ENCODE measurements at places on chromosomes 2 and 18.
A peak's percentile ranks its signal among the peaks of the same experiment; 100 is the strongest.

DNA sequence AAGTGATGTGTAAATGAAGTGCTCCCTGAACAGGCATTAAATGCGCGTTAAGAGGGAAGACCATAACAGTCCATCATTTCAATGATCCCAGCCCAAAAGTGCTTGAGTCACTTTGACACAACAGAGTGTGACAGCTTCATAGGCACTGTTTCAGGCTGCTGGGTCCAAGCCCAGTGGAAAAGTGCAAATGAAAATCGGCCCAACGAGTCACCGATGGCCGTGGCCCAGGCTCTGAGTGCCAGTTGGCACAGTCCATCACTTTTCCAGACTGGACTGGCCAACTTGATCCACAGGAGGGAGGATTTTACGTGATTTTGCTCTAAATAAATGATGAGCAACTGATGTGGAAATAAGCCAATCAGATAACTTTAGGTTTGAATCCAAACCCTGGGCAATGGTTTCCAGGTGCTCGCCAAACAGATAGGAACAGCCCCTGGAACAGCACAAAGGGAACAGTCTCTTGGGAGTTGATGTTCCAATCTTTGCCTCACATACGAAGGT is 114.0 kb downstream of the SP3 start:
- peak; percentile 80 for DNase-seq

- DNase-seq, result no peak
These were observed 347.7 kb downstream of the KIAA1328 start for GRCh38 chr18:37176621-37176934.

DNA sequence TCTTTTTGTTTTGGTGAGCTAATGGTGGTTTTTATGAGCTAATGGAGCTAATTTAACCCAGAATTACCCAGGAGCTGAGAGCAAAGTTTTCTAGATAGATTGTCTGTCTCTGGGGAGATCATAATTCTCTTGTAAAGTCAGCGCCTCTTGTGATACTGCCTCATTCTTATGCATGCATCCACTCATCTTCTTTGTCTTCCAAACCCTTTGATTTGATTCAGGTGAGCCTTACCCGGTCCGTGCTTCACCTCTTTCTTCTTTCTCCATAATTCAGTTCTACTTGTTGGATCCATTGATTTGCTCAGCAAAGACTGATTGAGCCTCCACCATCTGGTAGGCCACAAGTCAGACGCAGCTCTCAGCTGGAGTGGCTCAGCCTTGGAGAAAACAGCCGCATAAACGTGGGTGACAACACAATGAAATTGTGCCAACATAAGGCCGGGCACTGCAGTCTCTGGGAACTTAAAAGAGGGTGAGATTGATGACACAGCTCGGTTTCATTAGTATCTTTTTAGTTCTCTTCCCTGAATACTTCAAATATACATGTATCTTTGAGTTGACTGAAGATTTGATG is 158.5 kb upstream of the SH3BP4 start:
- DNase-seq, result no peak

DNA sequence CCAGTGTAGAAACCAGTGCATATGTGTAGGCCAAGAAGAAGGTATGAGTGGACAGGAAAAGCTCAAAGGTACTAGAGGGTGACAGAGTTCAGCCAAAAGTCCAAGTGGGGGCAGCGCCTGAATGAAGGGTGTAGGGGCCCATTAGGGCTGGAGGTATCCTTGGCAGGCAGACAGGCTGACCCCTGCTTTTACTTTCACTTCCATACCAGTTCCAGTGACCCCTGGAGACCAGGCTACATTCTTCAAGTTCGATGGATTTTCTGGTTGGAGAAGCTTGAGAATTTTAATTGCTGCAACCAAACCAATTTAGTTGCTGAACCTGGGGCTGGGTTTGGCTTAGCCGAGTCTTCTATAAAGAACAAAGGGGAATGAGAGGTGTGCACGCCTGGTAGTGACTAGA is 42.3 kb upstream of the MRPL33 start:
- DNase-seq, result no peak

GRCh38 chr2:77087987-77088414 is 434.2 kb downstream of the LRRTM4 start:
- no peak for DNase-seq

DNA sequence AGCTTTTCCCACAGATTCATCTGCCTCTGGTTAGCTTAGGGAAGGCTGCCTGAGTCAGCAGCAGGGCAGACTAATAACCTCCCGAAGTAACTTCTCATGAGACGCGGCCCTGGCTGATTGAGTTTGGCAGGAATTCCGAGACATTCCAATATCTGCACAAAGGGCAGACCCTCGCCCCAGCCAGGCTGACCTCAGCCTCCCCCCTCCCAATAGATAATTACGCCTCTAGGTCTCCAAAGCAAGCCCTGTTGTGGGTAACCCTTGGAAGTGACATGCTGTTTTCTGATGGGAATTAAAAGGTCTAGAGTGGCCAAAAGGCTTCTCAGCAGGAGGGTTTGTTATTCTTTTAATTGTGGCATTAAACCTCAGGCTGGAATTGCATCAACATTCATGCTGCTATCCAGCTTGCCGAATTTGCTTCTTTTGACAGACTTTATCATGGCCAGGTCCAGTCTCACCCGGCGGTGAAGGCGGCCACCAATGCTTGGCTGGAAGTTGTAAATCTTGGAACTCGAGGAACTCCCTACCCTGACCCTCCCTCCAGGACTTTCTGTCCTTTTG is 98.0 kb upstream of the SLC14A2 start:
- peak; percentile 49 for DNase-seq

DNA sequence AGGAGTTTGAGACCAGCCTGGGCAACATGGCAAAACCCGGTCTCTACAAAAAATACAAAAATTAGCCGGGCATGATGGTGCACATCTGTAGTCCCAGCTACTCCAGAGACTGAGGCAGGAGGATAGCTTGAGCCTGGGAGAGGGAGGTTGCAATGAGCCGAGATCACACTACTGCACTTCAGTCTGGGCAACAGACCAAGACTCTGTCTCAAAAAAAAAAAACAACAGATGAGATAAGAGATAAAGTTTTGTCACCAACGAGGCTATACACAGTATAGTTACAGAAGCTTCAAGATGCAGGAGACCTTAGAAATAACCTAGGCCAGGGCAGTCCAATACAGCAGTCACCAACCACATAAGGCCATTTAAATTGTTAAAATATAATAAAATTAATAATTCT is 9.4 kb downstream of the FAM124B start:
- no peak for DNase-seq

GRCh38 chr2:231343988-231344387 is 51.5 kb upstream of the B3GNT7 start:
- DNase-seq, result no peak

- no peak for DNase-seq
These were observed 42.0 kb downstream of the ALPK2 start for GRCh38 chr18:58586886-58587285.

GRCh38 chr18:77208964-77209363 is 40.7 kb upstream of the GALR1 start:
- DNase-seq, result peak; percentile 71

- no peak for DNase-seq
These were observed 1.3 kb upstream of the SP3 start for GRCh38 chr2:173966274-173967098.

DNA sequence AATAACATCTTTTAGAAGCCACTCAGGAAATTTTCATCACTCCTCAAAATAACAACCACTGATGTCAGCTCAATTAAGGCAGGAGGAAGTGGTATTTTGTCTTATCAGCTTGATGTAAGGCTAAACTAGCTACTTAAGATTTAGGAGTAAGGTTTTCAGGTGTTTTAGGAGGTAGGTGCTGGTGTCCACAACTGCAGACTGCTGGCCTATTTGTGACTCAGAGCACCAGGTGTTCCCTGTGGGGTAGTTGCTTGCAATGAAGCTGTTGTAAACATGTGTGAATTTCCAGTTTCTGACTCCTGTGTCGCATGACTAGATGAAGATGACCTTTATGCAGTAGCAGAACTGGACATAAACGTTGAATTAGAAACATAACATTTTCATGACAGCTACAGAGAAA is 164.2 kb downstream of the THSD7B start:
- DNase-seq, result no peak

DNA sequence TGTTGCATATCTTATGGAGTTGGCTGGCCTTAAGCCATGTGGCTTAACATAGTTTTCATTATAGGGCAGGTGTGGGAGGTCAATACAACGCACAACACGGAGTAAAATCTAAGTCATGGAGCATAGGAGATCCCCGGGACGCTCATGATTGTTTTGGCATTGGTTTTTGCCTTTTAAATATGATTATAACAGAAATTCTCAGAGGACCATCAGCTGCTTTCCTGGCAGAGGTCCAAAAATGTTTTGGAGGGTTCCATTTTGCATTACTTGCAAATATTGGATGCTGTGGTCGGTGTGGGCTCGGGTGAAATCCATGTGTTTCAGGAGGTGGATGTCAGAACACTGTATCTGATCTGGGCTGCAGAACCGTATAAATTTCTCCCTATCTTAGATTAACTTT is 3.4 kb downstream of the NCOA1 start:
- DNase-seq, result peak; percentile 49

DNA sequence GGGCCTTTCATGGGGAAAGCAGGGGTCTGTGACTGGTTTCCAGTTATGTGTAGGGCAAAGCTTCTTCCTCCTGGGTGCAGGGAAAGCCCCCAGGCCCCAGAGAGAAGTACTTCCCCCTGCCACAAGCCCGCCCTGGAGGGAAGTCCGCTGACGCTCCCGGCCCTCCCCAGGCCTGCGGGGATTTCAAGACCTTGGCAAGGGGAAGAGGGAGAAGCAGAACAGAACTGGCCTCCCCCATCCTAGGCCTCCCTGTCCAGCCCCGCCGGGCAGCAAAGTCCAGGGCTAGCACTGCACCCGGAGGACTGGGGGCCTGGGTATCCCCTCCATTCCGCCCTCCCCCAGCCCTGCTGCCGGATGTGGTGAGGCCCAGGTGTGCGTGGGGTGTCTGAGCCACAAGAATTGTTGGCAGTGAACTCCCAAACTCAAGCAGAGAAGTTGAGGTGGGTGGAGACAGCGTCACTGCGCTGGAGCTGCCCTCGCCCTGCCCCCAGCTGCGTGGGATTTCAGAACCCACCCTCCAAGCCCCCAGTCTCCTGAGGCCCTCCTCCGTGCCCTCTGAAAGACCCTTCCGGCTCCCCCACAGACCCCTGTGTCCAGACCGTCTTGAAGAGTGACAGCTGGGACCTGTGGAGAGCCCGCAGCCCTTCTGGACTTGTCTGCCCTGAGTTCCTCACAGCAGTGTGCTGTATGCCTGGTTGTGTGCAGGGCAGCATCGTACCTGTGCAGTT is 1.1 kb upstream of the DUSP2 start:
- peak; percentile 74 for DNase-seq

- DNase-seq, result no peak
These were observed 96.0 kb downstream of the ACOXL start for GRCh38 chr2:110828330-110828729.

DNA sequence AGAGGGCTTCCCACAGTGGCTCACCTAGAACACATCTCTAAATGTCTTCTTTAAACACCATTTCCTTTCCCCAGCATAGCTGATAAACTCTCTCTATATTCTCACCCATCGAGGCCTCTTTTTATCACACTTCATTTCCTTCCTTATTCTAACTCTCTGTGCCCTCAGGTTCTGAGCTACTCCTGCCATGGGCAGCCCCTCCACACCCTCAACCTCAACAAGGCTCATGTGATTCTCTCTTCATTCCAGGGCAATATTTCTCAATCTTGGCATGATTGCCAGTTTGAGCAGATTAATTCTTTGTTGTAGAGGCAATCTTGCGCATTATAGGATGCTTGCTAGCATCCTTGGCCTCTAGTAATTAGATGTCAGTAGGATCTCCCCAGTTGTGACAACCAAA is 999.1 kb downstream of the TSN start:
- no peak for DNase-seq

GRCh38 chr2:84492571-84492970 is 23.7 kb upstream of the DNAH6 start:
- DNase-seq, result peak; percentile 5

DNA sequence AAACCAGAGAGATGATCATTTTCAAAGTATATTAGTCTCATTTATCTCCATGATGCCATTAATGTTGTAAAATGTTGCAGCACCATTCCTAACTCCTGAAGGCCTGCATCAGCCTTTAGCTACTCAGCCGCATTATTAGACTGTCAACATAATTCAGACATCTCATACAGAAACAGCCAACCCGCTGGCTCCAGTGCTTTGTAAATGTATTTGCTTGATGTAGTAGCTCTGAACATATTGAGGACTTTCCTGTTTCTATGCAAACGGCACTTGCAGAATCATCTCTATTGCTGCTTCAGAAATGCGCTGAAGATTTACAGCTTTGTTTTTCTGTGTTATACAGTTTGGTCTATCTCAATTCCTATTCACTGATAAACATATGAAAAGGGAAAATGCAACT is 372.2 kb downstream of the DSEL start:
- no peak for DNase-seq

DNA sequence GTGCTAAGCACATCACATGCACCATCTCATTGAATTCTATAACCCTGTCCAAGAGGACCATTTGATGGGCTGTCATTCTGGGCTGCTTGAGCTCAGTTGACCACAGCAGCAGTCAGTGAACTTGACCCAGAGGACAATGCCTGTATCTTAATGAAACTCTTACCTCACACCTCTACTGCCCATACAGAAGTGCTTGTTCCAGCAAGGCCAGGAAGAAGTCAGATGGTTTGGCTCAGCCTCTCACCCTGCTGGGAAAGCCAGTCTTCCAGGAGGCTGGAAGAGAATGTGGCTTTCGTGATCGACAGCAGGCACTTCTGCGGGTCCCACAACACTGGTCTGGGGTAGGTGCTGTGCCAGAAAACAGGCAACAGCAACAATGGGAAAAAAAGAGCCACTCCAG is 47.3 kb downstream of the CFAP221 start:
- no peak for DNase-seq

GRCh38 chr2:37189452-37190153 is 1.1 kb upstream of the SULT6B1 start:
- DNase-seq, result no peak

DNA sequence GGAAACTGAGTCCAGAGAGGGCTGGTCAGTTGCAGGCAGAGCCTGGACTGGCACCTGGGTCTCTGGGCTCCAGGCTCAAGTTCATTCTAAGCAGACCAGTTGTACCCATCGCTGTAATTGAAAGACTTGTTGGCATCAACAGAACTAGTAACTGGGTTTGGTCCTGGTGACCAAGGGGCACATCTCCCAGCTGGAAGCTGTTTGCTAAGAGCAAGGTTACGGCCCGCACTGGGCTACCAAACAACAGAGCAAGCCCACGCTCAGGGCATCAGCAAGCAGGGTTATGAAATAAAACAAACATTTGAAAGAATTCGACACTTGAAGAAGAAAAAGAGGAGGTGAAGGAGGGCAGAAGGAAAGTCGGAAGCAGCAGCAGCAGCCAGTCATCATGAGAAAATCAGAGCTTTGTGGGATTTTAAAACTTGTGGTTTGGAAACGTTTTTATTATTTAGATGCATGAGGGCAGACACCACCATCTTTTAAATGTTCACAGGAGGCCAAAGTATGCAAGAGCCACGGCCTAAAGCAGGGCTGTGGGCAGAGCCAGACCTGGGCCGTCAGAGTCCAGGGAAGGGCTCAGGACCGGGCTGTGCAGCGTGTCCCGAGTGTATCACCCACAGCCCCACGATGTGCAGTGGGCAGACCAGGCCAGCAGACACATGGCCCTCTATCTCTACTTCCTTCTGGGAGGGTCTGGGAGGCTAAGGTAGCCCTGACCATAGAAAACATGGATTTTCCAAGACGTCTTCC is 220.3 kb downstream of the BCL2 start:
- DNase-seq, result no peak

Data from muscle of leg (tissue), 16 donors.